Cardiac ventricle fibroblast (primary cell): ENCODE measurements at places on chromosomes 7 and 10. TPM values are rescaled to one million over a fixed set of nuclear protein-coding genes. Genes with fewer than 3 reads are reported as not detected.

The GBX1 gene
- total RNA-seq = not detected in 2 replicates

The PIK3CG gene
- total RNA-seq = 0.39 and 1.2 TPM in 2 replicates

The MYL7 gene
- not detected in 2 replicates for total RNA-seq

The NPC1L1 gene
- not detected in 2 replicates for total RNA-seq

The PLCE1 gene
- total RNA-seq = 4.2 and 4.9 TPM in 2 replicates

The DCLRE1A gene
- 2.9 and 3.2 TPM in 2 replicates for total RNA-seq

The TMEM140 gene
- 25.7 and 31.1 TPM in 2 replicates for total RNA-seq

The ICA1 gene
- 0.10 TPM in 1 of 2 replicates, not detected in the other for total RNA-seq

The UBE2H gene
- total RNA-seq = 68.1 and 85.0 TPM in 2 replicates

The PDZD7 gene
- total RNA-seq = 0.06 and 1.4 TPM in 2 replicates

The TUBAL3 gene
- total RNA-seq = not detected in 2 replicates

The CTBP2 gene
- total RNA-seq = 26.3 and 32.0 TPM in 2 replicates

The HGF gene
- 264 and 285 TPM in 2 replicates for total RNA-seq

The EIF5AL1 gene
- 0.37 and 0.49 TPM in 2 replicates for total RNA-seq

The AKR1E2 gene
- total RNA-seq = 1.2 and 3.1 TPM in 2 replicates
